ENCODE measurements at places on chromosomes 16 and 17.

DNA sequence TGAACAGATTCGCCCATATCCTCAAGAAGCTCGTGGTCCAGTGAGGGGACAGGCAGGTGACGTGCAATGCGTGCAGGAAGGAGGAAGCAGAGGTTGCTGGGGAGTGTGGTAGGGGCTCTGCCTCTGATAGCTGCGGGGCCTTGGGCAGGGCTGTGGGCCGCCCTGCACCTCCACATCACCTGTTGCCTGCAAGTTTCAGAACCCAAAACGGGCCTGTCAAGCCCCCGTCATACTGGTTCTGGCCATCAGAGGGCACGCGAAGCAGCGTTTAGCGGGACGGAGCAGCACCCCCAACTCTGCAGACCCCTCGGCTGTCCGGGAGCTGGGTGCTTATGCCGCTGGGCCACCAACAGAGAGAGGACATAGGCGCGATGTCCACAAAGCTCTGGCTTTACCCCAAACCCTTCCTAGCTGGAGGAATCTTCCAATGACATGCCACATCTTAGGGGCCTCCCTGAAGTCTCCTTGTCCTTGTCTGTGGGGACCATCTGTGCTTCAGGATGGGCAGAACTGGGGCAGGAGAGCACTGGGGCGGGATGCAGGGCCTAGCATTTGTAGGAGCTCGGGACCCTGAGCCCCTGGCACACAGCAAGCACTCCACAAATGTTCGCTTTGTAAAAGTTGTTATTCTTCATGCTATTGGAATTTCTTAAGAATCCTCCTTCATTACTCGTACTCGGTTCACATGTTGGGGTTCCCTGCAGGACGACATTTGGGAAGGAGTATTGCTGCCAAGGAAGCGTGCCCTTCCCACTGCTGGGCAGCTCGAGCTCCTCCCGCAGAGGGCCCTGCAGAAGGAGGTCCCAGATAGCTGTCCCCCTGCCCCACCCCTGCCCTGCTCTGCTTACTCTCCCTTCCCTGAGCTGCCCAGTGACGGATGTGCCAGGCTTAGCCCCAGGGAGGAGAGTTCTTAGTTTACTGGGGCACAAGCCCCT lies 64.3 kb downstream of the CNGB1 start:
- DNase-seq, result no peak

- DNase-seq, result no peak
These were observed 19.9 kb downstream of the COTL1 start for GRCh38 chr16:84597931-84598351.

- no peak for DNase-seq
These were observed 970 bp downstream of the PRSS36 start for GRCh38 chr16:31148896-31149295.

- DNase-seq, result peak; percentile 91
These were observed 49.7 kb downstream of the TOX3 start for GRCh38 chr16:52497067-52497816.

Data from NCI-H1092 (cell line).